ENCODE measurements at places on chromosomes 2 and 18.

GRCh38 chr2:224126003-224126402 is 86.9 kb upstream of the SERPINE2 start:
- no peak for DNase-seq

DNA sequence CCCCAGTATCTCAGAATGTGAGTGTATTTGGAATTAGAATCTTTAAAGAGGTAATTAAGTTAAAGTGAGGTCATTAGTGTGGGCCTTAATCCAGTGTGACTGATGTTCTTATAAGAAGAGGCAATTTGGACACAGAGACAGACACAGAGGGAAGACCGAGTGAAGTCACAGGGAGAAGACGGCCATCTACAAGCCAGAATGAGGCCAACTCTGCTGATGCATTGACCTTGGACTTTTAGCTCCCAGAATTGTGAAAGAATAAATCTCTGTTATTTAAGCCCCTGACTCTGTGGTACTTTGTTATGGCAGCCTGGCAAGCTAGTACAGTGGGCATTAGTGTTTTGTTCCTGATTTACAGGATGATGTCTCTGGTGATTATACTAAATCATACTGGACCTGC is 64.6 kb downstream of the LTBP1 start:
- no peak for DNase-seq

GRCh38 chr2:1405967-1406366 is 7.3 kb upstream of the TPO start:
- DNase-seq, result no peak

DNA sequence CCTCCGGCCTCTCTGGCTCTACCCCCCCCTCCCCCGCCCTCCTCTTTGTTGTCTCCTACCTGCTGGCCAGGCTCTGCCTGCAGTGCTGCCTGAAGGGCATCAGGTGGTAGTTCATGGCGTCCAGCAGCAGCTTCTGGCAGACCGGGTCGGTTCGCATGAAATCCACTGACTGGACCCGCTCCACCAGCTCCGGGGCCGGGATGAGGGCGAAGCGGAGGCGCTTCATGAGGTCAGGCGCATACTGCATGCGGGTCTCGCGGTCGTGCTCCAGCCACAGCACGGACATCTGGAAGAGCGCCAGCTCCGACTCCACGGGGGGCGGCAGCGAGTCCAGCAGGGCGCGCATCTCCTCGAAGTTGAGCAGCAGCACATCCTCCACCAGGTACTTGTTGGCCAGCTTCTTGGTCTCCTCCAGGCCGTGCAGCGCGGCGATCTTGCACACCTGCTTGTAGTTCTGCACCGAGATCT is 3.2 kb downstream of the KLHL14 start:
- no peak for DNase-seq

GRCh38 chr18:26863921-26864497 is 1.5 kb downstream of the AQP4 start:
- DNase-seq, result peak; percentile 77

- DNase-seq, result no peak
Observed at GRCh38 chr2:53103679-53104078, 663.9 kb upstream of the CHAC2 start.

DNA sequence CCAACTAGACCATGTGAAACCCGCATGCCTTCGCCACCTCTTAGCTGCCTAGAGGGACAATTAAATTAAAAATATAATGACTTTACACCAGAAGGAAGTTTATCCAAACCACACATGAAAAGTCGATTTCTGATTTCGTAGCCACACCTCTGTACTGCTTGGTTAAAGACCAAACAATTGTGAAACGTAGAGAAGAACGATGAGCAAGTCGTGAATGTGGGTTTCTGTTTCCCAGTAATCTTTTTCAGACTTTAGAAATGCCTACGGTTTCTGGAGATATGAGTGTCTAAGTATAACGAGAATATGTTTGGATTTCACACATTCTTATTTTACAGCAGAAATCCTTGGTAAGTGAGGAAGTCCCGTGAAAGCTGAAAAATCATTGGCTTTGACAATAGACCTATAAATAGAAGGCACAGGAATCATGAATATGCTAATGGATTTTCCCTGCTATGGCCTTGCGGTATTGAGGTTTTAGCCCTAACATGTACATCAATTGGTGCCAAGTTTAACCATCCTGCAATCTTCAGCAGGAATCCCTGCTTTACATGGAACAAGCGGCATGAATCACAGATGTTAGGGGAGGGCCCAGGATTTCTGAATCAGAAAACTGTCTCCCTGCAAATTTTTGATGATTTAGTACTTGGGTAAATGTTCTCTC is 105.6 kb downstream of the TTC32 start:
- no peak for DNase-seq
